ENCODE measurements at places on chromosomes 13 and 19.

DNA sequence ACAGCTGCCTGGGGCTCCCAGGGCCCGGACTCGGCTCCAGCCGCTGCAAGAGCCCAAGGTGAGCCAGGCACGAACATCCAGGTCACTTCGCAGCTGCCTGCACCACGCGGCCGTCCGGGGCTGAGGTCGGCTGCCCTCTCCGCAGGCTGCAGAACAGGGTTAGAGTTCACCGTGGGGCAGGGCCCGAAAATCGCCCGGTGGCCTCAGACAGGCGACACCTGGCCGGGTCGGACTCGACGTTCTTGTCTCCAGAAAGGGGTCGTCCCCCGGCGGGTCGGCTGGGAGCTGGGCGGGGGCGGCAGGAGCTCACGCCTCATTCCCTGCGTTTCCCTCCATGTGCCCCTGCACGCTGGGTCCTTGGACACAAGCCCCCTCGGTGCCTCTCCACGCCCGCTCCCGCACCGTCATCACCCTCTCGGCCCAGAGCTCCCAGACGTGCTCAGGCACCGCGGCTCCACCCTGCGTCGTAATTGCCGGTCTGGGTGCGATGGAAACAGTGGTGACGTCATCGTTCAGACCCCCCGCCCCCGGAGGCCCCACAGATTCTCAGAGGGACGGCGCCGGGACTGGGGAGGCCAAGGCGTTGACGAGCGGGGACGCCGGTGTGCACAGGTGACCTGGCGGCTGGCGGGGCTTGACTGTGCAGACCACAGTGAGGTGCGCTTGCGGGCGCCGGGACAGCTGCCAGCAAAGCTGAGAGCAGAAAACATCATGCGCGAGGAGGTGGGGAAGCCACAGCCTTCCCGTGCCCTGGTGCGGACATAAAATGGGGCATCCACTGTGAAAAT is 4.0 kb upstream of the GRIN3B start:
- no peak for DNase-seq

DNA sequence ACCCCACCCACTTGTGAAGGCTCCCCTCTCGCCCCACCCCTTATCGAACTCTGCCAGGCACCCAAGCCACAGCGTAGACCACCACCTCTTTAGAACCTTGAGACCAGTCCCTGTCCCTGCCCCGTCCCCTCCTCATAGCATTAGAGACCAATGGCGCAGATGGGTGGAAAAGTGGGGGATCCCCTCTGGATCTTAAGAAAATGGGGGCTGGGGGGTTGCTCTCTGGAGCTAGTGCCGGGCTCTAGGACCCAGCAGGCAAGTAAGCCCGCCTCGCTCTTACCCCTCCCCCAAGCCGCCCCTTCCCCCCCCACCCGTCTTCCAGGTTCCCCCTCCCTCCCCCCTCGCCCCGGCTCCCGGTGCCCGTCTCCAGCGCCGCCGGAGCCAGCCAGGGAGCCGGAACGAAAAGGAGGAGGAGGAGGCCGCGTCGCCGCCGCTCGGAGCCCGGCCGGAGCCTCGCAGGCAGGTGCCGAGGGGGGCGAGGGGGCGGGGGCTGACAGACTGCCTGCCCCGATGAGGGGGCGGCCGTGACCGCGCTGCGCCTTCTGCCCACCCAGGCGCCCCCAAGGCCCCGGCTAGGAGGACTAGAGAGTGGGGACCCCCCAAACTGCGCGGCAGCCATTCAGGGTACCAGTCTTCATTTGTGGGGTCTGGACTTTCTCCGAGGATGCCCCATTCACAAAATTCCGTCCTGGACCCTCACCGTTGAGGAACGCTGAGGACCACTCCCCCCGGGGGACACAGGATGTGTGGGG is at the start of gene SPRED3:
Gene SPRED3, plus strand, starts transcription at position 349 of the 752 bp plus-strand sequence. CDS start 1,606 bp downstream, outside the sequence.
- DNase-seq = no peak

DNA sequence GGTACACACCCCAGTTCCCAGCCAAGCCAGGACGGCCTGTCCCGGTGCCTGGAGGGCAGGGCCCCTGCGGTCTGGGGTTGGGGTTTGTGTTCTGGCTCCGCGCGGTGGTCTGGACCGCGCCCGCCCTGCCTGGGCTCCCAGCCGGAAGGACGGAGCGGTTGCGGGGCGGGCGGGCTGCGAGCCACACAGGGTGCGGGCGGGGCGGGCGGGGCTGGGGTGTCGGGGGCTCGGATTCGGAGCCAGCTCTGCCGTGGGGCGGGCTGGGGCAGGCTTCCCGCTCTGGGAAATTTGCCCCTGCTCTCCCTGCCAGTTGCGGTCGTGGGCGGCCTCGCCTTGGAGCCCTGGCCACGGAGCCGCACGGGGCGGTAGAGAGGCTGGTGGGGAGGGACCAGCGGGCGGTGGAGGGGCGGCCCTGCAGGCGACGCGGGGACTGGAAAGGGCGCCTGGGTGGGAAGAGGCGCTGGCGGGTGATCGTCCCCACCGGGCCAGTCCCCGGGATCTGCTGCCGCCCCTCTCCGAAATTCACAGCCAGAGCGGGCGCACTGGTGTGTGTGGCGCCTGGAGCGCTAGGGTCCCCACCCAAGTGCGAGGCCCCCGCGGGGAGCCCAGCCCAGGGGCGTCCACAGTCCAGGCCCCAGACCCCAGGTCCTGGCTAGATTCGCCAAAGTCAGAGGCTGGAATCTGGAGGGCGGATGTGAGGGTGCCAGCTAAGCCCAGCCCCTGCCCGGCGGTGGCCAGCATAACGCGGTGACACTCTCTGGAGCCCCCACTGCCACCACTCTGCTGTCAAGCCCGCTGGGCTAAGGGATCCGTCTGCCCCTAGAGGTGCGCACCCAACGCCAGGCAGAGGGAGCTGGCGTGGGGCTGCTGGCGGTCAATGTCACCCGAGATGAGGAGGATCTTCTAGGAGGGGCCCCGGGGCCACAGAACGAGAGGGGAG is 11.0 kb upstream of the ZNF492 start:
- DNase-seq = no peak

DNA sequence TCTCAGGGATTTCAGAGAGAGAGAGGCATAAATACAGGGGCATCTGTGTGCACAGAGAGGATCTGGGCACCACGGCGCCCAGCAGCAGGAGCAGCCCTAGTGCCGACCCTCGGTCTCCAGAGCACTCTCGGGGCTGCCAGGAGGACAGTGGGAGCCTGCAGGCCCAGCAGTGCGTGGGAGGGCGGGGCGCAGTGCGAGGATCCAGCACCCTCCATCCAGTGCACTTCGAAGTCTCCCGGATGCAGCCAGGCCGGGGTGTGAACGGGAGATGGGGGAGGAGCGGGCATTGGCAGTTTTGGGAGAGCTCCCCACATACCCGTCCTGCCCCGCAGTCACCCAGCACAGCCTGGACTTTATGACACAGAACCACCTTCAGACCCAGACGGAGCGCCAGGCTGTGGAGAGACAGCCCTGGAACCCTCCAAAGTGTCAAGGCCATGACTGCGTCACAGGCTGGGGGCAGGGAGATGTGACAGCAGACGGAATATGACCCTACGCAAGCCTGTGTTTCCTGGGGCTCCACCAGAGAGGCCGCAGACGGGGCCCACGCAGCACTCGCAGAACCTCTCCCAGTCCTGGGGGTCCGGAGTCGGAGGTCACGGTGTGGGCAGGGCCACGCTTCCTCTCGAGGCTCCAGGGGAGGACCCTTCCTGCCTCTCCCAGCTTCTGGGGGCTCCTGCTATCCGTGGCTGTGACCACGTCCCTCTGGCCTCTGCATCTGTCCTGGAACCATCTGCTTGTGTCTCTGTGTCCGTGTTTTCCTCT is 14.7 kb upstream of the TEKTIP1 start:
- no peak for DNase-seq

DNA sequence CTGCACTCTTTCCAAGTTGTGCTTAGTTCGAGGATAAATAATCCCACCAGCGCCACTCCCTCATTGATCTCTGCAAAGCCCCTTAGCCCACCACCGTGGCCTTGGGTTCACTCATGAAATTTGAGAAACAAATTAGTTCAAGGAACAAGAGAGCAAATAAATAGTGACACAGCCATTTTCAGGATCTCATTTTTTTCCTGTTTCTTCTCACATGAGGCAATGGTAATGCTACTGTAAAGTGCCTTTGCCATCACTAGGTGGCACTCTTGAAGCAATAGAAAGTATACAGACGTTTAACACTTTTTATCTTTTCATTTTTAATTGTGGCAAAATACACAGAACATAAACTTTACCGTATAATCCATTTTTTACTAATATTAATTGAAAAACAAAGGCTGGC is 76.8 kb upstream of the ZNF835 start:
- no peak for DNase-seq

DNA sequence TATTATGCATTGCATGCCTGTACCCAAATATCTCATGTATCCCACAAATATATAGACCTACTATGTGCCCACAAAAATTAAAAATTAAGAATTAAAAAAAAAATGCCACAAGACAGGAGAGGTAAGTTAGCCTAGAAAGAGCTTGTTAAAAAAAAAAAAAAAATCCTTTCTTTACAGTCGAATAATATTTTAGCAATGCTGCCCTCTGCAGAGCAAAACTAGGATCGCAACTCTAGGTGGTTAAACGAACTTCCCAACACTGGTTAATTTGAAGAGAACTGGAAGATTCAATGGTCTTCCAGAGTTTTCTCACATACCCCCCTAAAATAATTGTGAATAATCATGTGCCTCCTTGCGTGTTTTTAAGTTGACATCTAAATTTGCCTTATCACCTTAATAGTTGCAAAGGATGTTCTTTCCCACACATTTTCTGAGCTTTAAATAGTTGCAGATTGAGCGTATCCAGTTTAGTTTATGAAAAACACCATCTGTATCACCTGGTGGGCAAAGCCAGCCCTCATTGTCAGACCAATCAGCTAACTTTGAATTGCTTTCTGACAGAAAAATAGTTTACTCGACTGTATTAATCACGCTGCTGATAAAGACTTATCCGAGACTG is 47.4 kb upstream of the RCBTB2 start:
- peak; percentile 40 for DNase-seq

GRCh38 chr19:31803835-31804446 is 454.7 kb upstream of the TSHZ3 start:
- no peak for DNase-seq

DNA sequence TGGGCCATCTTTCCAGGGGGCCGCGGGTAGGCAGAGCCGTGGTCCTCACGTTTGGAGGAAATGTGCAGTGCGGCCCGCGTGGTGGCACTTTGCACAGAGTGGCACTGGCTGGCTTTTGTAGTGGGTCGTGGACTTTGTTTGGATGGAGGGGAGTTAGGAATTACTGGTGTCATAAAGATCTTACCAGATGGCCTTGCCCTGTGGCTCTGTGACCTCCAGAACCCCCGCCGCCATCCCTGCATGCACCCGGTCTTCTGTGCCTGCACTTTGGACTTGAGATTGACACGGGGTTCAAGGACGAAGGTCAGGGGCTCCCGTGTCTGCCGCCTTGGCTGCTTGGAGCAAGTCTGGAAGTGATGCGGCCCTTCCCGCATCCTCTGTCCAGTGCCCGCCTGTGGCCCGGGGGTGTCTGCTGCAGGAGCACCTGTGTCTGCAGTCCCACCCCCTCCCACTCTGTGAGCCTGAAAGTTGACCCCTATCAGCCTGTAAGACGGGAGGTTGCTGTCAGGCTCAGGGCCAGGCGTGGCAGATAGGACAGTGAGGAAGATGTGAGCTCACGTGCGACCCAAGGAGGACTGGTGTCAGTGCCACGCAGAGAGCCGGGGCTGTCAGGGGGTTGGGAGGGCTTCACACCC is 2.2 kb downstream of the GNA11 start:
- DNase-seq = no peak

- DNase-seq = no peak
Measured at GRCh38 chr13:34502621-34503020, 439.4 kb upstream of the NBEA start.
